Fibroblast of skin of right quadriceps (primary cell): ENCODE measurements at places on chromosomes 7 and 10.
A peak's percentile ranks its signal among the peaks of the same experiment; 100 is the strongest.

DNA sequence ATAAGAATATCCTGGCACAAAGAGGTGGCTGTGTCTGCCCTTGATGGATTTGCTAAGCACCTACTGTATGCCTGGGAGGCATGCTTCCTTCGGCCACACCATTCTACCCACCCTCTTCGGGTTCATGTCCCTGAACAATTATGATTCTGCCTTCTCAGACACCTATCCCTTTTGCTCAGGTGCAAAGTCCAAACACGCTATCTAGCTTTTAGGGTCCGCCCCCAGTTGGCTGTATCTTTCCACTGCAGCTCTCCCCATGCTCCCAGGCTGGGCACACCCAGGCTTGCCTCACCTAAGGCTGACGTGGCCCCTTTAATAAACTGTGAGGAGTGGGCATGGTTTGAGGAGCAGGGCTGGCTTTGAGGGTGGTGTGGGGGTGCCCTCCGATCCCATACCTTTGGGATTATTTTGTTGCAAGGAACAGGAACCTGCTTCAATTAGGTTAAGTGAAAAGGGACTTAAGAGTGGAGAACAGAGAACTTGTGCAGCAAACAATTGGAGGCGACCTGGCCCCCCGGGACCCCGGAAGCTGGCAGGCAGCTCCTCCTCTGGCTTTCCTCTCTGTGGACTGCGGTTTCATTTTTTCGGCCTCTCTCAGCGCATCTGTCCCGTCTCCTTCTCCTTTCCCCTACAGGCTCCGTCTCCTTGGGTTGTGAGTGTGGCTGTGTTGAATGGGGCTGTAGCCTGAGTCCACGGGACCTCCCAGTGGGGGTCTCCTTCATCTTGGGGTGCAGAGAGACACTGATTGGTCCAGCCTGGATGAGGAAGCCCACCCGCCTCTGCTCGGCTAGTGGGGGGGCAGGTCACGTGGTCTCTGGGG lies 3.8 kb downstream of the CLIP2 start:
- no peak for DNase-seq

DNA sequence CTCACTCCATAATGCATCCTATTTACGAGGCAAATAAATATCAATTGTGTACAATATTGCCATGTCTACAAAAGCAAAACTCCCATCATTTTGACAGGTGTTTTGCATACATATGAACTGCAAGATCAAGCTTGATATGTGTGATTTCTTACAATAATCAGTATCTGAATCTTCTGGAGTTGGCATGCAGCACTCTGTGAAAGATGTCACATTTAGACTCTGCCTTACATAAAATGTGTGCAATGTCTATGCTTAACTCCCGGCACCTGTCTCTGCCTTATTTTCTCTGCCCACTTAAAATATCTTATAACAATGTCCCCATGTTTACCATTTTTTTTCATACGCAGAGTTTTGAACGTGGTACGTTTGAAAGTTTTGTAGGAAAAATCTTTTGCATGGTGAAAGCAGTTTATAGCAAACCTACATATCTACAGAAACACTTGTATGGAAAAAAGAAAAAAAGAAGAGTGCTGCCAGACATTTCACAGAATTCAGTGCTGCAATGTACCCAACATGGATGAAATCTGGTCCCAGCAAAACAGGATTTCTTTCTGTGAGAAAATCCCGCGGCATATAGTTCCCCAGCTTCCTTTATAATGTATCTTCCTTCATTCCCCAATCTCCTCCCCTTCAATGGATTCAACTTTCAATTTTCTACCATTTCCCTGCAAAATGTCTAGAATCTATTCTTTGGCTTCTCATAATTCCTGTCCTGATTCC lies 114.1 kb upstream of the NRP1 start:
- no peak for DNase-seq

DNA sequence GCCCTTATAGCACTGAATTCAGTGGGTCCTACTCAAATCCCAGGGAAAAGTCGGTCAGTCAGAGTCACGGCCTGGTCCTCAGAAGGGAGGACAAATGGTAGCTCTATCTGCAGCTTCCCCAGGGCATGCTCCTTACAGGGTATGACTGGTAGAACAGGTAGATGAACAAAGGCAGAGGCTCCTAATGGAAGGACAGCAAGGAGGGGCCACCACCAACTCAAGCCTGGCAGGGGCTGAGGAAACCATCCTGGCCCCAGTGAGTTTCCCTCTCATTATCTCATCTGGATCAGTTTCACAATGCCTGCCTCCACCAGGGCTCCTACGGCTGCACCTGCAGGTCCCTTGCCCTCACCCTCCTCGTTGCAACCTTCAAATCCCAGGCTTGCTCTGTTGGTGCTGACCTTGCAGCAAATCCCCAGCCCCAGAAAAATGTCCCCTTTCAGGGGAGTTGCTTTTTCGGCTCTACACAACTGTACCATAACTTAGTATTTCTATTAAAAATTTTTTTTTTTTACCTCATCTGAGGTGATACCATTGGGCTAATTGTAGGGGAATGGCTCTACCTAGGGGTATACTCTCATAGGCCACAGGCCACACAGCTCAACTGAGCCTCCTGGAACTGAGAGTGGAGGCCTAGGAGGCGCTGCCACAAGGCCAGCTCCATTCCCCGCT lies 2.4 kb upstream of the MYO1G start:
- DNase-seq, result no peak

GRCh38 chr10:97519342-97519741 lies 20.6 kb downstream of the UBTD1 start:
- DNase-seq, result no peak

- DNase-seq, result no peak
These were observed 140.5 kb downstream of the LHPP start for GRCh38 chr10:124602121-124602561.

DNA sequence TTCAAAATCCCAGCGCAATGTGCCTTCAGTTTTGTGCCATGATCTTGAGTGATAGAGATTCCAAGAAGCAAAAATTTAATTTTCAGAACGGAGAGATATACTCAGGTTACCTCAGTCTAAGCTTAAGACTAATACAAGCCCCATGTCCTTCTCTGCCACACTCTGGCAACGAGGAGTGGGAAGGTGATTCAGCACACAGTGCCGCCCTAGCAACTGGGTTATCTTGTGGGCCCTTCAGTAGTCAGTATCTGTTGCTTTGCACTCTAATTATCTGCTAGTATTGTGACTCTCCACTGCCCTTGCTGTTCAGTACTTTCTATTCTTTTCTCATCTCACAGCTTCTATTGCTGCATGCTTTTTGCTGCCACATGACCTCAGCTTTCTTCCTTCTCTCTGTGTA lies 39.2 kb upstream of the MKLN1 start:
- DNase-seq, result no peak

GRCh38 chr10:117539361-117539773 lies 3.2 kb upstream of the EMX2 start:
- no peak for DNase-seq

DNA sequence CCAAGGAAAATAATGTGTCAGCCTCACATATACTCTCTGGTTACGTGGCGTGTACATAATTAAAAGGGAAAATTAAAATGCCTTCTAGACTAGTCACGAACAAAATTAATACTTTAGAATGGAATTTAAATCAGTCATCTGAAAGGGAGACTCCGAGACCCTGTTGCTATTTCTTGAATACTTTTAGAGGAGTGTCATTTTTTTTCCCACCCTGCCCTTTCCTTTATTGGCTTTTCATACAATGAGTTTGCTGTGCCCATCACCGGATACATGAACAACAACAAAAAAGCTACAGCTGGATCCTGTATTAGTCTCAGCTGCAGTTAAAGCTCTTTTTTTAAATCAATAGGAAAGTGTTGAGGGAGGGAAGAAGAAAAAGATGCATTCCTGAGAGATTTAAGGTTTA lies 20.1 kb downstream of the CYTH3 start:
- DNase-seq, result peak; percentile 92

DNA sequence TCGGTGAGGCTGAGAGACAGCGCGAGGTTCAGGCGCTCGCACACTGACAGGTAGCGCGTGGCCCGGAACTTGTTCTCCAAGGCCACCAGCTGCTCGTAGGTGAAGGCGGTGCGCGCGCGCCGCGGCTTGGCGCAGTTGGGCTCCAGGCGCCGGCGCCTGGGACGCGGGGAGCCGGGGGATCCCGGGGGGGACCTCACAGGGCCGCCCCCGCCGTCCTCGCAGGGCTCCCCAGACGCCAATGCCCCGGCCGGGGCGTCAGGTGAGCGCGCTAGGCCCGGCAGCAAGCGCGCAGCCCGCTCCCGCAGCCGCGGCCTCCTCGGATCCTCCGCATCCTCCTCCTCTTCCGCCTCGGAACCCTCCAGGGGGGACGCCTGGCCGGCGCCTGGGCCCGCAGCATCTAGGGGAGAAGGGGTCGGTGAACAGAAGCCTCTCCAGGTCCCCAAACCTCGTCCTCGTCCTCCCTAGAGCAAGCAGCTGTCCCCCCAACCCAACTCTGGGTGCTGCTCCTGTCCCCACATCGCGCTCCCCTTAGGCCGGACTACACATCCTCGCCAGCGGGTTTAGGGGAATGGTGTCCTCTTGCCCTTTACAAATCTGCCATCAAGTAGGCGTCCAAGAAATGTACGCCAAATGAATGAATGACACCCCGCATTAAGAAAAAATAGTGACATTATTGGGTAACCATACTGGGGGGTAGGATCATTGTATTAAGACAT lies 1.9 kb downstream of the NKX1-2 start:
- no peak for DNase-seq

- DNase-seq, result peak; percentile 94
These were observed 343.0 kb upstream of the NPSR1 start for GRCh38 chr7:34315032-34315431.

- DNase-seq, result no peak
These were observed 263.6 kb downstream of the SKIDA1 start for GRCh38 chr10:21261842-21262294.

DNA sequence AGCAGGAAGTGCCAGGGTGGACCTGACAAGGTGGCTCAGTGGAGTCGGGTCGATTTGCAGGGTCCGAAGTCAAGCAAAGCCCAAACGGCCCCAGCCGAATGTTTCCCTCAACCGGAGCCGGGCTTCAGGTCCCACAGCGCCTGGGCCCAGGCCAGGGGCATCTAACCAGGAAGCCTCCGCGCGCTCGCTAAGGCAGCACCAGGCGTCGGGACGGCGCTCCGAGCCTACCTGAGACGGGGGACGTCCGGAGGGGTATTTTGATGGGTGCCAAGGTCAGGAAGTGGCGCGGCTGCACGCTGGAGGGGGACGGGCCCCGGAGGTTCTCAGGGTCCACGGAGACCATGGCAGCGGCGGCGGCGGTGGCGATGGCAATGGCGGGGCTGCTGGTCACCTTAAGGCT lies 51.5 kb downstream of the TCERG1L start:
- no peak for DNase-seq

DNA sequence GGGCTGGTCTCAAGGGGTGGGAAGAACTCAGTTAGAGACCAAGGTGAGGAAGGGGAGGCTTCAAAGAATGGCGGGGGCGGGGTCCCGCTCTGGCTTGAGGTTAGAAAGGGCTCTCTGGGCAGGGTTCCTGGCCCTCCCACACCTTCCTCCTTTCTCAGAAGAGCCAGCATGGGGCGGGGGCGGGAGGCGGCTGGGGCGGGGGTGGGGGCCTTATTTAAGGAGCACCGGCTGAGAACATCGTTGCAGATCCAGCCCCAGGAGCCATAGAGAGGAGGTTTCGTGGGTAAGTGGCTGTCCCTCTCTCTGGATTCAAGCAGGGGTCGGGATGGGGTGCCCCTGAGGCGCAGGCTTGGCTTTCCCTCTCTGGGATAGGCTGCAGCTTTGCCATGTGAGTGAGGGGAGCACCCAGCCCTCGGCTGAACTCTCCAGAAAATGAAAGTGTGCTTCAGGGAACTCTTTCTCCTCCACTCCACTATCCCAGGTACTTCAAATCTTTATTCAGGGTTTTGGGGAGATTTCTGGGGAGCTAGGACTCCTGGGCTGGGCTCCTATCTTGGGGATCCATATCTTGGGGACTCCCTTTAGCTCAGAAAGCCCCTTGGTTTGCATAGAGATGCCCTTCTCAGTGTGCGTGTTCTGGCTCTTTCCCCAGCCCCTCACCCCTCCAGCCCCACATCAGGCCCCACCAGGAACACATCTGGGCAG lies 3.3 kb upstream of the CUEDC2 start:
- DNase-seq, result no peak

DNA sequence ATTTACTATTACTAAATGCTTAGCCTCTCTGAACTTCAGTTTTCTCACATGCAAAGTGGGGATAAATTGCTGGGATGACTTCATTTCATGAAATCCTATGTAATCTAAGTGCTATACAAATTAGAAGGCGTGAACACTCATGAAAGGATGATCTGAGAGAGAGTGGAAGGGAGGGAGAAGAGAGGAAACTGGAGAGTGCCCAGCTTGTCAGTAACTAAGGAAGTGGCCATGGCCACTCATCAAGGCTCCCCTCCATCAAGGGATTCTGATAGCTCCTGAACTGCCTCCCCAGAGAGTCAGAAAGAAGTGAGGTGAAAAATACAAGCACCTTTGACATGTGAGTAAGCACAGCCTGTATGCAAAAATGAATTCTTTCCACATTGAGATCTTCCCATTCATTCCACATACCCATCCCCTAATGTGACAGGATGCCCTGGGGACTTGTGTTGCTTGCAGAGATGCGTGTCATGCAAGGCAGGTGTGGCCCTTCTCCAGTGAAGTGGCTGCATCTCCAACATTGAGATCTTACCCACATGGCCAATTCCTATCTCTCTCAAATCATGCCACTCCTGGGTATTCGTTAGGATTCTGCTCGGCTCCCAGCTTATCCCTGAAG lies 76.5 kb upstream of the ITPRID1 start:
- no peak for DNase-seq

DNA sequence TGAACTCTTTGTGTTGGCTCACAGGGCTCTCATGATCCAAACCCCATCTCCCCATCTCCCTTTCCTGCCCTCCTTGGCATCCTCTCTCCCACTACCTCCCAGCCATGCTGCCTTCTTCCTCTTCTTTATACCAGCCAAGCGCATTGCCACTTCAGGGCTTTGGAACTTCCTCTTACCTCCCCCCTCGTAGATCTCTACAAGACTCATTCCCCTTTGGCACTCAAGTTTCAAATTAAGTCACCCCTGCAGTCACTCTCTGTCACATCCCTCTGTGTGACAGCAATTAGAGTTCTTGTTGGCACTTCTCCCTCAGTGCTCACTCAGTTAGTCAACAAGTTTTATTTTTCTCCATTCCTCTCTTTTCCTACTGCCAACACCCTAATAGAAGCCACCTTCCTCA lies 20.8 kb upstream of the NRP1 start:
- no peak for DNase-seq

DNA sequence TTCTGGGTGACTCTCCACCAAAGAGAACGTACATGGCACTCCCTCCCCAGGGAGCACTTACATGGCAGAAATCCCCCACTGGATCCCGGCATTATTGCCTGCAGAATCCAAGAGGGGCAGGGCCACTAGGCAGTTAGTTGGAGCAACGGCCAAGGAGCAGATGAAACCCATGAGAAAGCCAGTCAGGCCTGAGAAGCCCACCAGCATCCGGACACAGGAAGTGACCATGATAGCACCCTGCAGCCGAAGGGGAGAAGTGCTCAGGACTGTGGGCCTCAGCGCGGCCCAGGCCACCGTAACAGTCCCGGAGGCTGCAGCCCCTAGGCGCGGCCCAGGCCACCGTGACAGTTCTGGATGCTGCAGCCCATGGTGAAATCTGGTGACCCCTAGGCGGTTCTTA lies 43.5 kb downstream of the STRA8 start:
- DNase-seq, result no peak

- no peak for DNase-seq
These were observed 10.7 kb upstream of the SPOCK2 start for GRCh38 chr10:72098836-72099599.

GRCh38 chr10:82497439-82497838 lies 622.4 kb downstream of the NRG3 start:
- DNase-seq, result peak; percentile 64
